ENCODE measurements at places on chromosomes 16 and 17. TPM values are rescaled to one million over a fixed set of nuclear protein-coding genes. Genes with fewer than 3 reads are reported as not detected.

GRCh38 chr17:7587420-7588151 is 2.3 kb downstream of the SOX15 start:
- DNase-seq: peak; percentile 83

DNA sequence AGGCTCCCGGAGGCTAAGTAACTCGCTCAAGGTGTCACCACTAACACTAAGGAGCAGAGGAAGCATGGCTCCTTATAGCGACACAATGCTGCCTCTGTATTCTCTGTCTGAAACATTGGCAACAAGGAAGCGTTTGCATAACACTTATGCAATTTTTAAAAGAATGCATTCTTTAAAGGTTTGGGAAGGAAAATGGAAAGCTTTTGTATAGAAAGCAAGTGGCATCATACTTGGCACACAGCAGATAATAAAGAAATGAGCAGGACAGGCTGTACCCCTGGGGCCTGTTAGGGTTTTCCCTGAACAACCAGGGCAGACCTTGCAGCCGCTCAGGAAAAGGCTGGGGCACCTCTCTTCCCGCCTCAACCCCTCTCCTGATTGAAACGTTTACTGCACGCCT is 36.9 kb downstream of the PPL start:
- DNase-seq: no peak

ADAM11 gene
- 0.31 TPM for polyA plus RNA-seq

CDRT15 gene
- not detected for polyA plus RNA-seq

GRCh38 chr17:1714427-1714979 is 4.3 kb upstream of the TLCD2 start:
- peak; percentile 91 for DNase-seq

DNA sequence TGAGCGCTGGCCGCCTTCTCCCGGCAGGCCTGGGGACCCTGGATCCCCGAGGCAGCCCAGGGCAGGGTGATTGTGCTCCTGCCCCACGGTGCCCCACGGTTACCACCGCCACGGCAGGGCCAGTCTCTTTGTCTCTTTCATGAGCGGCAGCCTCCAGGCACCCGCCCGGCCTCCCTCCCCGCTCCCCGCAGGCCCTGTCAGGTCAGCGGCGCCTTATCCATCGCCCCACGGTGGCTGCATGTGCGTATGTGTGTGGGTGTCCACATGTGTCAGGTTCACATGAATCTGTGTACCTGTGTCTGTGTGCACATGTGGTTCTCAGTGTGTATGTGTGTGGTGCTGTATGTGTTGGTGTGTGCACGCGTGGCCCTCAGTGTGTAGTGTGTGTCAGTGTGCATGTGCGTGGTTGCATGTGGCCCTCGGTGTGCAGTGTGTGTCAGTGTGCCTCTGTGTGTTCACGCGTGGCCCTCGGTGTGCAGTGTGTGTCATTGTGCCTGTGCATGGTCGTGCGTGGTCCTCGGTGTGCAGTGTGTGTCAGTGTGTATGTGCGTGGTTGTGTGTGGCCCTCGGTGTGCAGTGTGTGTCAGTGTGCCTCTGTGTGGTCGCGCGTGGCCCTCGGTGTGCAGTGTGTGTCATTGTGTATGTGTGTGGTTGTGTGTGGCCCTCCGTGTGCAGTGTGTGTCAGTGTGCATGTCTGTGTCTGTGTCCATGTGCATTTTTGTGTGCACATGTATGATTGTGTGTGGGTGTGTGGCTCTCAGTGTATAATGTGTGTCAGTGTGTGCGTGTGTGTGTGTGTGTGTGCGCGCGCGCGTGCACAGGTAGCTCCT is 239.2 kb upstream of the GSE1 start:
- no peak for DNase-seq

- DNase-seq: no peak
Observed at GRCh38 chr17:29663155-29663554, 40.4 kb upstream of the CORO6 start.

DNA sequence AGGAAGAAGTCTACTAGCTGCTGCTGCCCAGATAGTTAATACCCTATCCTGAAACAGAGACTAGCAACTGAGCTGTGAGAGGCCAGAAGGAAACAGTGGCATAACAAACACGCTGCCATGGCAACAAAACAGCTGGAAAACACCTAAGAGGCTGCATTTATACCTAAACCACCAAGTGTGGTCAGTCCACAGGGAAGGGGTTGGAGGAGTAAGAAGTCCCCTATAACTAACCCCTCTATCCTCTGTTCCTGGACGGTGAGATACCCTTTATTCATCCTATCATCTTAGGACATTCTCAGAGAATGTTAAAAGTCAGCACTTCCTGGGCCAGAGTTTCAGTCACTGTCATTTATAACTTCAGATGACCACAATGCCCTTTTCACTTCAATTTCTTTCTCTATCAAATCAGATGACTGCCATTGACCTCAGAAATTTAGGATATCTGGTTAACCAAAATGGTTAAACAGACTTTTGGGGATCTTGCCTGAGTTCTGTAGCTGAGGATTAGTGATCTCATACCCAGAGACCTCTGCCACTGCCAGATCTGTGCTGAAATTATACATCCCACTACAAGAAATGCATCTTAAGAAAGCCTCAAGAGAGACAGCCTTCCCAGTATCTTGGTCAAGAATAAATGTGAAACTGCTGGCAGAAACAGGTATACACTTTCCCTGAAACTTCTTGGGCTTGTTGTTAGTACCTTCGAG is 36.2 kb downstream of the STH start:
- DNase-seq: no peak

CD300E gene
- polyA plus RNA-seq: not detected

DNA sequence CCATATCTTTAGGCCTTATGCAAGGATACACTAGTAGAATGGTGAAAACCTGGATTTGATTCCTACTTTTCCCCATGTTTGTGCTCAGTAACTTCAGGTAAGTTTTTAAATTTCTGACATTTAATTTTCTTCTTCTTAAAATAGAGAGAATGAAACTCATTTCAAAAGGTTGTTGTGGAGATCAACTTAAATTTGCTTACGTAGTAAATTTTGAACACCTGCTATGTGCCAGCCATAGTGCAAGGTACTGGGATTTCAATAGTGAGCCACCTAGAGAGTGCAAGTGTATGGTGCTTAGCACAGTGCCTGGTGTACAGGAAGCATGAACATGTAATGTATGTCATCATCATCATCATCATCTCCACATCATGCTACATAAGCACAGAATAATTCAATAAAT is 73.6 kb upstream of the SMIM36 start:
- no peak for DNase-seq

- no peak for DNase-seq
Observed at GRCh38 chr16:12612598-12613101, 191.0 kb downstream of the CPPED1 start.

DNA sequence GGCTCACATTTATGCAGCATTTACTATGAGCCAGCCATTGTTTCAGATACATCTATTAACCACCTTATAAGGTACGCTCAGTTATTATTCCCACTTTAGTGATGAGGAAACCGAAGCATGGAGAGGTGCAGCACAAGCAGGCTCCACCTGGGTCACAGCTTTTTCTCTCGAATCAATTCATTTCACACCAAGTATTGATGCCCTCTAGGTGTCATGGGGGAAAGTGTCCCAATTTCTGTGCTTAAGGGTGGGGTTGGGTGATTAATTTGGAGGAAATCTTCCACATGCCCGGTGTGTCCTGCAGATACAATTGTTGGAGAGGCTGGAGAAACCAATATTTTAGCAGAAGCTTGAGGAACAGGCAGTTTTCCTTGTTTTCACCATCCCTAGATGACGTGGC is 62.7 kb upstream of the DNAJA2 start:
- DNase-seq: no peak

DNA sequence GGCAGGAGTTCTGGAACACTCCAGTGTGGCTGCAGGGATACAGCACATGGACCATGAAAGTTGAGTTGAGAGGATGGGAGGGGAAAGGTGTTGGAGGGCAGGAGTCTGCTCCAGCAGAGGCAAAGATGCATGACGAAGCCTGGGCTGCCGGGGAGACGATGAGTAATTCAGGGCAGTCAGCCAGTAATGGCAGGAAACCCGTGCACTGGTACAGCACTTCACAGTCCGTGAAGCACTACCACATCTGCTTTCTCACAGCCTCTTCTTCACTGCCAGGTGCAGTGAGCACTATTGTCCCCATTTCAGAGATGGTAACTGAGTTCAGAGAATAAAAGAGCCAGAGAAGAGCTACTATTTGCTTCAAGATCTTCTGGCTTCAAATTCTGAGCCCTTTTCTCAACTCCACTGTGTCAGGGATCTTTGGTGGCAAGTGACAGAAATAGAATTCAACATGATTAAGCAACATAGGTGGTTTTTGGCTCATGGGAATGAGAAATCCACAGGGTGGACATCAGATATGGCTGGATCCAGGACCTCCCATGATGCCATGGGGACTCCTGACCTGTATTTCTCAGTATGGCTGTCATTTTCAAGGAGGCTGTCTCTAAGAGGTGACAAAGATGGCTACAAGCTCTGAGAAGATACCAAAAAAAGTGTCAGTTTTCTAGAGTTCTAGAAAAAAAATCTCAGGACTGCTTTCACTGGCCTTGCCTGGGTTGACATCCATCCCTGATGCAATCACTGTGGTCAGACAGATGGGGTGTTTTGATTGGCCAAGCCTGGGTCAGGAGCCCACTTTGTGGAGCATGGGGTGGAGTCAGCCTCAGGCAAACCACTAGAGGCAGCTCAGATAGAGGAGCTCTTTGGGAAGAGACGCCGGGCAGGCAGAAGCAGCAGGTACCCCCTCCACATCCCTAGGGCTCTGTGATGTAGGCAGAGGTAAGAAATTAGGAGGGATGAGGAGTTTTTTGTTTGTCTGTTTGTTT is 24.7 kb downstream of the IL21R start:
- peak; percentile 65 for DNase-seq

DNA sequence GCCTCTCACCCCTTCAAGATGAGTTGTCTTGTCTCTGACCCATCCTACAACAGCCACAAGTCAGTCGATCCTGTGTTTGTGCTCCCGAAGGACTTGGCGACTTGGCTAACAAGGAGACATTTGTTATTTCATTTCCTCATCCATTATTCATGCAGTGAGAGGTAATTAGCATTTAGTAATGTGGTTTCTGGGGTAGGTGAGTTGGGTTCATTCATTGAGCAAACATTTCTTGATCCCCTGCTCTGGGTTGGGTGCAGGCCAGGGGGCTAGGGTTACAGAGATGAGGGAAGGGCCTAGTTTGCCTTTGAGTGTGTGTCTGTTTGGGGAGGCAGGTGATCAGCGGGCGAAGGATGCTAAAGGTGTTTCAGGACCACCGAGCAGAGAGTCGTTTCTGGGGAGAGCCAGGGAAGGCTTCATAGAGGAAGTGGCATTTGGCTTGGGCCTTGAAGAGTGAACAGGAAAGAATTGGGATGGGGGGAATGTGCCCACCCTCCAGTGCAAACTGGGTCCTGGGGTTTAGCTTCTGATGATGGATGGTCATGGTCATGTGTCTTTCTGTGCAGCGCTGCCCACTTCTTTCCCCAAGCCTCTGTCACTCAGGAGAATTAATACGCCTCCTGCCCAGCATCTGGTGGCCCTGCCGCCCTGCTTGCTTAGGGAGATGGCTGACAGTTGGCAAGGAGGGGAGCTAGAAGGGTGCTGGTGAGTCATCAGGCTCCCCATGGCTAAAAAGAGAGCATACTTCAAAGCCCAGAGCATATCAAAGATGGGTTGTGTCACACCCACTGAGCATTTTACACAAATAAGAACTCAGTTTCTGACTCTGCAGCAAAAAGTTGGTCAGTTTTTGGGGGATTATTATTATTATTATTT is 38.5 kb downstream of the MSI2 start:
- no peak for DNase-seq

DNA sequence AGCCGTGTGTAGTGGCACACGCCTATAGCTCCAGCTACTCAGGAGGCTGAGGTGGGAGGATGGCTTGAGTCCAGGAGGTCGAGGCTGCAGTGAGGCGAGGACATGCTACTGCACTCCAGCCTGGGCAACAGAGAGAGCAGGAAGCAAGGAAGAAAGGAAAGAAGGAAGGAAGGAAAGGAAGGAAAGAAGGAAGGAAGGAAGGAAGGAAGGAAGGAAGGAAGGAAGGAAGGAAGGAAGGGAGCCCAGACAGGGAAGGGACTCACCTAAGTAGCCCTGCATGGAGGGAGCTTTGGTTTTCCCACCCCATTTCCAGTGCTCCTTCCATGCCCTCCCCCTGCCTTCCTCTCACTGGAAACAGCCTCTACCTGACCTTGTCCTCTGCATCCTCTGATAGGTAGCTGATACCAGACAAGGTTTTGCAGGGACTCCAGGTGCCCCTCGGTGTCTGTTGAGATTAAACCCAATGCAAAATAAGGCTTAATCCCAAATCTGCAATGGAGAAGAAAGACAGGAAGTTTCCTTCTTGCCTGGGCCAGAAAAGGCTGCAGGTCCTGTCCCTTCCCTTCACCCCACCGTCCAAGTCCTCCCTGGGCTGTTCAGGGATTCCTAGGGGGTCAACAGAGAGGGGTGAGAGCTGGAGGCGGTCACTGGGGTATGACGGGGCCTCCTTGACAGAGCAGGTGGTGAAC is 21.5 kb upstream of the CA4 start:
- DNase-seq: no peak

DNA sequence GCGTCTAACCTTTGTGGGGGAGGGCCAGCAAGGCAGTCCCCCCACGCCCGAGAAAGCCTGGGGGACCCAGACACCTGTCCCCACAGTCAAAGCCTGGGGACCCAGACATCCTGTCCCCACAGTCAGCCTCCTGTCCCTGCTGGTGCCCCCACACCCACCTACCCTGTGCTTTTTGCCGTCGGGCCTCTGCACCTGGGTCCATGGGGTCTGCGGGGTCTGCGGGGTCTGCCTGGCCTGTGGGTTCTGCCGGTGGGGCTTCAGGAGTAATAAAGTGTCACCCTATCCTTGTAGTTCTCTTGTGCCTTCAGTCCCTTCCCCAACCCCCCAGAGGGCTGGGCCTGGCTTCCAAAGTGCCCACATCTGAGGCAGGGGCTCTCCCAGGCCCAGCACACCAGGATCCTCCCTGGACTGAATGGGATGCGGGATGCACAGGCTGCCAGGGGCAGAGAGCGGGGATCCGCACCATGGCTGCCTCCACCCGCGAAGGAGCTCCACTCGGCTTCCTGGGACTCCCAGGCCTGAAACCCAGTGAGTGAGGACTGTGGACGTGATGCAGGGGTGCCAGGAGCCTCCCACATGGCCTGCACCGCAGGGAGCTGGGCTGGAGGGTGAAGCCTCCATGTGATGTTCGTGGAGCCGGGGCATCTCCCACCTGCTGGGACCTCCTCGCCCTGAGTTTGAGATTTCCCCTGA is 16.3 kb upstream of the DPEP1 start:
- no peak for DNase-seq

GRCh38 chr17:15307710-15308111 is 33.7 kb downstream of the TEKT3 start:
- no peak for DNase-seq

SLC16A11 gene
- not detected for polyA plus RNA-seq

DNA sequence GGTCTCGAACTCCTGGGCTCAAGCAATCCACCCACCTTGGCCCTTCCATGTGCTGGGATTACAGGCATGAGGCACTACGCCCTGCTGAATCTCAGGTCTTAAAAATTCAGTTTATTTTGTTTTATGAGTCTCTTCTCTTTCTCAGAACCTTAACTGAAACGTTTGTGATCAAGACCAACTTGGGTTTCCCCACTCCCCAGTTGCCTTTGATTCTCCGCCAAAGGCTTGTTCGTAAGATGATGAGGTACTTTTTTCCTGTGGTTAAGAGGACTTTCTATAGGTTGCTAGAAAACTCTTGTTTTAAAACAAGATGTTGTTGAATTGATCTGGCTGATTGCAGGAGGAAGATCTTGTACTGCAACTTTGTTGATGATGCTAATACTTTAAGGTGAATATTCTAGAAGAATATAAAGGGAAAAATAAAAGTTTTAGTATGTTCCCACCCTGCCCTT is 11.7 kb downstream of the ABCC1 start:
- no peak for DNase-seq

DBNDD1 gene
- 4.6 TPM for polyA plus RNA-seq

Data from BJ (cell line).